ENCODE measurements at places on chromosomes 1 and 21.

- no peak for DNase-seq
Observed at GRCh38 chr21:38054334-38054733, 138.1 kb upstream of the KCNJ6 start.

DNA sequence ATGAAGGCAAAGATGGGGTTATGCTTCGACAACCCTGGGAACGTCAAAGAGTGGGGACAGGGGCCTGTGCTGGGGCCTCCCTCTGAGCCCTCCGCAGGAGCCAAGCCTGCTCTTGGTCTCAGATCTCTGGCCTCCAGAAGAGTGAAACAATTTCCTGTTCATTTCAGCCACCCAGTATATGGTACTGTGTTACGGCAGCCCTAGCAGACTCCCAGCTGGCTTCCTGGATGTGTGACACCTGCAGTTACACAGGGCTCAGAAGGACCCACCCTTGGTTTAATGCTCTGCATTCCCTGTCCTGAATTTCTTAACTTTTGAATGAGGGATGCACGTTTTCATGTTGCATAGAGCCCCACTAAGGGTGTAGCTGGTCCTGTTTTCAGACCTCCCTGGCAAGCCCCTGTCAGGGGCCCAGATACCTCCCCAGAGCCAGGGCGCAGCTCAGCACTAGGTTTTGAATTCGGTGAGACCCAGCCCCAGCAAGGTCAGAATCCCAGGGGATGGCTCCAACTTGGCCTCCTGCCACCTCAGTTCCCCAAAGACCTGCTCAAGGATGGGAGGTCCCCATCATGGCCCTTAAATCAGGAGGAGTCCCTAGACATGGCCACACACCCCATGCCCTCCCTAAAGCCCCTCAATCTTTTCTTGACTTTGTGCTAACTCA, 79.0 kb upstream of the IFFO2 start:
- DNase-seq: no peak

- DNase-seq: peak; percentile 84
Observed at GRCh38 chr1:158053276-158053675, 59.8 kb downstream of the KIRREL1 start.

DNA sequence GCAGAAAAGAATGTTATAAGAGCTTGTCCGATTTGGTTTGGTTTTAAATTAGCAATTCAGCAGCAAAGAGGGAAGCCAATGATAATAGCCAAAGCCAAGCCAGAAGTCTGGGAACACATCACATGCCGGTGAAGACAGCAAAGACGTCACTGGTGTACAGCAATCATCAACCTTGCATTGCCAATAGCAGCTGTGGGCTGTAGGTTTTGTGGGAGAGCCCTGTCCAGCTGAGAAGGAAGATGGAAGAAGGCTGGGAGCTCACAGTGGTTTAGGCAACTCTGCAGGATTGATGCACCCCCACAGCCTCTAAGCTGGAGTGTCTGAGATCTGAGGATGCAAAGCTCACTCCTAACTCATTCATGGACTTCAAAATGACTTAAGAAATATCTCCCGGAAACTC, 338.7 kb downstream of the SIPA1L2 start:
- no peak for DNase-seq

GRCh38 chr1:241717975-241718374, 65.9 kb downstream of the WDR64 start:
- DNase-seq: no peak

GRCh38 chr1:67616394-67616985, 68.5 kb upstream of the GADD45A start:
- DNase-seq: no peak

- DNase-seq: no peak
Observed at GRCh38 chr1:155471026-155471425, 91.6 kb downstream of the ASH1L start.

GRCh38 chr1:245131026-245131393, 23.8 kb upstream of the KIF26B start:
- no peak for DNase-seq

DNA sequence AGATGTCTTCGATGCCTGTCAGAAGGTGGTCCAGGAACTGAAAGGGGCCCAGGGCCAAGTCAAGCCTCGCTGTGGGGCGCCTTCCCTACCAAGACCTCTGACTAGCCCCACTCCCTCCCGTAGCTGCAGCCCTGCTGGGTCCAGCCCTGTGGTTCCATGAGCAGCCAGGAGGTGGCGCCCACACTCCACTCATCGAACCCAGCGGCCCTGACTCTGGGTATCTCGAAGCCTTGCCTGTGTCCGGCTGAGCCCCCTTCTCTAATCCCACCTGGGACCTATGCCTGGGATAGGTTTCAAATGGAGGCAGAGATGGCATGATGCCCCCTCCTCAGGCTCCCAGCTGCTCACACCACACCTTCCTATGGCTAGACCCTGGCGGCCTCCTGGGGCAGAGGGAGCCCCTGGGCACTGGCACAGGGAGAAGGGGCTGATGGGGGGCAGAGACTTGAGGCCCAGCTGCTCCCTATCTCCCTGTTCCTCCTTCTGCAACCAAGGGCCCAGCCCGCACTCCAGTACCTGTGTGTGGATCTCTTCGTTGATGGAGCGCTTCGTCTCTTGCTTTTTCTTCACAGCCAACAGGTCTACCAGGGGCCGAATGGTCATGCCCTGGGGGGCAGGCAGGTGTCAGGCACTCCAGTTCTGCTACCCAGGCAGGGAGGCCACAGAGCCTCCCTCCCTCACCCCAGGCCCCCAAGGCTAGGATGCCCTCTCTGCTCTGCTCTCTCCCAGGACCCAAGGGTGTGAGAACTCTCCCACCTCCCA, 52.0 kb downstream of the SLC9A1 start:
- peak; percentile 79 for DNase-seq

GRCh38 chr21:14613486-14614224, 67.5 kb upstream of the SAMSN1 start:
- no peak for DNase-seq

- DNase-seq: no peak
Observed at GRCh38 chr1:67732750-67733151, 47.8 kb downstream of the GADD45A start.

DNA sequence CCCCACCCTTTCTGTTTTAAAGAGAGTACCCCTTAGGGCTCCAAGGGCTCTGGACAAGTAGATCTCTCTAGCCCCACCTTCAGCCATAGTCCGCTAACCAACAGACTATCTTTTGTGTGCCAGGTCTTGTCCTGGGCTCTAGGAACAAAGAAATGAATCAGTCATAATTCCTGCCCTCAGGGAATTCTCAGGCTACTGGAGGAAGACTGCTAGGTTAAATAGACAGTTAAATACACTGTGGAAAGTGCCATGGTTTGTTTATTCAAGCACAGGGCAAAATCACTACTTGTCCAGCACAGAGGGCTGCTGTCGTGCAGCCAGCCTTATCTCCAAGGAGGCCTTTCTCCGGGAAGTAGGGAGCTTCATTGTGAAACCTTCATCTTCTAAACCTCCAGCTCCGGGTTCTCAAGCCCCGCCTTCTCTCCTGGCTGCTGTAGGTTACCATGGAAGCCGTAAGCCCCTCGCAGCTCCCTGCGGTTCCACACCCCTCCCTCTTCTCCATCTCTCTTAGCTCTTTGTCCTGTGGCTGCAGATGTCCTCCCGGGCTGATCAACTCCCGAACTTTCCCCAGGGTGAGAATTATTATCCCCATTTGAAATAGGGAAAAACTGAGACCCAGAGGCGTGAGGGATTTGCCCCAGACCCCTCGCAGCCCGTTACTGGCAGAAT, 29.8 kb downstream of the SHISAL2A start:
- peak; percentile 69 for DNase-seq

GRCh38 chr1:186904361-186904760, 75.6 kb downstream of the PLA2G4A start:
- DNase-seq: no peak

GRCh38 chr21:35855484-35855883, 204.8 kb downstream of the SETD4 start:
- DNase-seq: no peak

GRCh38 chr21:38774152-38774551, 31.6 kb upstream of the ETS2 start:
- DNase-seq: no peak

GRCh38 chr1:156601122-156601830, at the start of gene GPATCH4:
Gene GPATCH4, minus strand, starts transcription at chr1:156601479.
- no peak for DNase-seq

DNA sequence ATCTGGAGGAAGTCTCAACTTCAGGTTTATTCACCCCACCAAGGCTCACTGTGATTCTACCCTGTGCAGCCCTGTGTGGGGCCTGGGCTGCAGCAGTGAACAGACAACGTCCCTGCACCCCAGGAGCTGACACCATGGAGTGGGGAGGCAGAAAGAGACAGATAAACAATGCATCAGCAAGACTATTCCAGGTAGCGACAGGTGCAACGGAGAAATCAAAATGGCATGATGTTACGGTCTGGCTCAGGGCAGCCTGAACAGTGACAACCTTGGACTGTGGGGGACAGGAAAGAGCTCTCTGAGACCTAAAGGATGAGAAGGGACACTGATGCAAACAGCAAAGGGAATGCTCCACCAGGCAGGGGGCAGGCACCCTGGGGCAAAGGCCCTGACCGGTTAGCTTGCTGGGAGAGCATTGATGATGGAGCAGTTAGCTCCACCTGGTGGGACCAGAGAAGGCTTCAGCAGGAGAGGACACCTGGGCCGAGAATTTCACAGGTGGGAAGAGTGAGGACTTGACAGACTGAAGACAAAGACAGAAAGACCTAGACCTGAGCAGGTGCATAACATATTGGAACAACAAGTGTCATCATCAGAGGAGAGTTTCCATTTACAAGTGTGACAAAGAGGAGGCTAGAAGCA, 589.9 kb downstream of the MATN1 start:
- no peak for DNase-seq

DNA sequence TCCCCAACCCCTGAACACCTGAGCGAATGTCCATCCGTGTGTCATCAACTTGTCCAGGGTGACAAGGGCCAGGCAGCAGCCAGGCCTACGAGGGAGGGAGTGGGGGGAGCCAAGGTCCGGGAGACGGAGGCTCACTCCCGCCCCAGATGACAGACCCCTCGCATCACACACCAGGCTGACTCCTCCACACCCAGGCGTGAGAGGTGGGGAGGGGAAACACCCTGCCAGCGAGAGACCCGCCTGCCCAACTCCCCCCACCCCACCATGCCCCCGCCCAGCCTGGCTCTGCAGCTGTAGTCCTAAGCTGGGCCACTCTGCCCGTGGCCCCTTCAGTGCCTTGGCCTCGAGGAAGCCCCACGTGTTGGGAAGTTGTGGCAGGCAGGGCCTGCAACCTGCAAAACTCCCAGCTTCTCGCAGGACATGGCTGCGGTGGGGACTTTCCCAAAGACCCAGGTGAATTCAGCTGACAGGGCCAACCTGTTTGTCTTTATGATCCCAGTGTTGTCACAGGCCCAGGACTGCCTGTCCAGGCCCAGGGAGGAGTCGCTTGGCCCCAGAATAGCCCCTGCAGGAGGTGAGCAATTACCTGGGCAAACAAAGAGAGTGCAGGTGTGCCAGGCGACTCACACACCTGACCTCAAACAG, 62.9 kb downstream of the RIPK4 start:
- DNase-seq: no peak

DNA sequence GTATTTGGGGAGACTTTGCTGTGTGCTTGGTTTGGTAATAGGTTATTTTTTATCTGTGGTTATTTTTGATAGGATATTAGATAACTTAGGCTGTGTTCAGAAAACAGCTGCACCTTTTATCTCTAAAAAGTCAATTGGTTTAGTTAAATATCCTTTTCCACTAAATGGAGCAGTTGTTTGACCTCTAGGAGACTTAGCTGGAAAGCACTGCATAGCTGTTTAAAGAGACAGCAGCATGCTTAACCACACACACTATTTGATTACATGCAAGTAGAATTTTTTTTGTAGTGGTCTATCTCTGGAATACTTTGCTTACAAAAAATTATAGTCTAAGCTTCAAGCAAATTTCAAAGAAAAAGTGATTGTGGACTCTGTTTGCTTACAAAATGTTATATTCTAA, 6.5 kb upstream of the PALMD start:
- no peak for DNase-seq

- DNase-seq: peak; percentile 77
Observed at GRCh38 chr1:236142253-236143103, at the start of gene GPR137B. Gene GPR137B, plus strand, starts transcription at chr1:236142539. Its CDS starts 84 bp downstream, at chr1:236142623.

DNA sequence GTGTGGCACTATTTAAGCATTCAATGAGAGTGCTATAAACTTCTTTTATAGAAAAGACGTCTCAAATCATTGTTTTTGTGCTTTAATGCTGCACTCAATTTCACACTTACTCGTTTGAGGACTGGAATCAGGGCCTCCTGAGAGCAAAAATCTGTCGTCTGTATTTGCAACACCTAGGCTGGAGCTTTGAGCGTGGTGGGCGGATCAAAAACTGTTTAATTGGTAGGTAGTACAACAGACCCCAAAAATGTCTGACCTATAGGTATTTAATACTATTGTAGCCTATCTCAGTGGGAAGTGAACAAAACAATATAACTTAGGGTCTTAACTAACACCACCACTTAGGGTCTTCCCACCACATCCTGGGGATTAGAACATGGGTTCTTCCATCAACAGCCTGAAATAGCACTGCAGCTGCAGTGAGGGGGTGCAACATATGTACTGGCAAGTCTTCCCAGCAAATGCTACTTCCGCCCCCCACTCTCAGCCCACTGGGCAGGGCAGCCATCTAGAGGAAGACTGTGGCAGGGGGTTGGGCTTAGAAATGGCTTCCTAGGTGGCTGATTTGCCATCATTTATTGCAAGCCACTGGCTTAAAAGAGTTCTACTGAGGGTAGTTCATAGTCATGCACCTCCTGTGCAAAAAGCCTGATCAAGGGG, 48.3 kb downstream of the CD46 start:
- no peak for DNase-seq

- DNase-seq: no peak
Observed at GRCh38 chr1:67332653-67333529, 25.2 kb downstream of the IL12RB2 start.

DNA sequence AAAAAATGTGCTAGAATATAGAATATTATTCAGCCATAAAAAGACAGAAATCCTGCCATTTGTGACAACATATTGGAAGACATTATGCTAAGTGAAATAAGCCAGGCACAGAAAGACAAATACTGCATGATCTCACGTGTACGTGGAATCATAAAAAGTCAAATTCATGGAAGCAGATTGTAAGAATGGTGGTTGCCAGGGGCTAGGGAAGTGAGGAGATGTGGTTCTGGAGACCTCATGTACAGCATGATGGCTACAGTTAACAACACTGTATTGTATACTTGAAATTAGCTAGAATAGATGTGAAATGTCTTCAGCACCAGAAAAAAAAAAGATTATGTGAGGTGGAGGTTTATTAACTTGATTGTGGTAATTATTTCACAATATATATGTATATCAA, 166.4 kb downstream of the ZZZ3 start:
- no peak for DNase-seq

DNA sequence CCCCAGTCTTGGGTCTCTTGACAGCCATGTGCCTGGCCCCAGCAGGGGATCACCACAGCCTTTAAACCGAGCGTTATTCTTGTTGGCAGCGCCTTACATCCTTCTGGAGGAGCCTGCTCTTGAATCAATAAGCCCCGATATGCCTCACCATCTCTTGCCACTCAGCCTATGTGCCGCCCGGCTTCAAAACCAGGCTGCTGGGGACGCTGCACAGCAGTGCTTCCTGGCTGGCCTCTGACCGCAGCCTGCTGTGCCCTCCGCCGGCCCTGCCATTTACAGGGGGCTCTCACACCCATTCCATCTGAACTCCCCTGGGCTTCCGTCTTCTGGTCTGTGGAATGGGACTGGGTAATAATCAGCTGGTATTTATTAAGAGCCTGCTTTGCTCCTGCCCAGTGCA, 3.0 kb upstream of the PEX10 start:
- no peak for DNase-seq

- no peak for DNase-seq
Observed at GRCh38 chr1:118918230-118918939, 69.8 kb downstream of the TBX15 start.

Measured in D721Med (cell line).